ENCODE measurements at places on chromosomes 2 and 18.

- DNase-seq, result no peak
These were observed 154.3 kb downstream of the RNF152 start for GRCh38 chr18:61738488-61738887.

GRCh38 chr2:102110596-102111334 lies 31.8 kb upstream of the IL1R1 start:
- DNase-seq, result no peak

GRCh38 chr2:171893196-171893823 lies 734 bp downstream of the SLC25A12 start:
- no peak for DNase-seq

- no peak for DNase-seq
These were observed 1.7 kb upstream of the C2orf42 start for GRCh38 chr2:70192516-70192915.

DNA sequence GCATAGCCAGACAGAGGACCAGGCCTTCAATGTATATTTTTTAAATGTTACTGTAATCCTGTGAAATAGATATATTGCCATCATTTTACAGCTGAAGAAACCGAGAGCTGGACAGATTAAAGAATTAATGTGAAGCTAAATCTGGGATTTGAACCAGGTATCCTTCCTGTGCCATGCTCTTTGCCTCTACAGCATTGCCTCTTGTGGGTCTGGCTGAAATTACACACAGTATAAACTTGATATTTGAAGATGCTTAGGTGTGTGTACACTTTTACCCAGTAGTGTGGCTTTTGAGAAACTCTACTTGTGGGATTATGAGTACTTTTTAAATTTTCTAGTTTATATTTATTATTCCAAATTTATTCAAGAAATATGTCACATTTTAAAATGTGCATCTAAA lies 264.5 kb downstream of the CNTNAP5 start:
- DNase-seq, result no peak

Measured in effector CD8-positive, alpha-beta T cell (primary cell).